Activated T-cell treated with anti-CD3 and anti-CD28 coated beads, Interleukin-2, amount 50 U/mL, for 72 hours (primary cell): ENCODE measurements at places on chromosomes 11 and 22. TPM values are rescaled to one million over a fixed set of nuclear protein-coding genes. Genes with fewer than 3 reads are reported as not detected.

DNA sequence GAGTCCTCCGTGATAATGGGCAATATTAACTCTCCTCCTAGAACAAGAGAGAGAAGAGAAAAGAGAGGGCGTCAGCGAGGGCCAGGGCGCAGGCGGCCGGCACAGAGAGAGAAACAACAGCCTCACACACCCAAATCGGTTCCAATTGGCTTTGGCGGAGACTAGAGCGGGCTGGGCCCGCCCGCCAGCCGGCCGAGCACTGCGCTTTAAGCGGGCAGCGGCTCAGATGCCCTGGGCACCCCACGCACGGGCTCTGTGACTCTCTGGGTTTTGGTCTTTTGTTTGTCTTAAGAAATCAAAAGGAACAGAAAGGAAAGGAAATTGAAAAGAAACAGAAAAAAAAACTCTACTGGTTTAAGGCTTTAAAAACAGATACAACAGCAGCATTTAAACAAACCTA is 17.0 kb downstream of the SLC22A12 start:
- no peak for DNase-seq
- no peaks in the 10 kb centered on the region for H3K27me3 ChIP-seq
- no peak overlapping the region for H3K27ac ChIP-seq
- peaks cover 13% of the 10 kb centered on the region for H3K4me1 ChIP-seq
- no peaks in the 10 kb centered on the region for H3K36me3 ChIP-seq
- no peak overlapping the region for H3K4me3 ChIP-seq

GRCh38 chr11:103453915-103454709 is 344.9 kb downstream of the DYNC2H1 start:
- no peaks in the 10 kb centered on the region for H3K4me1 ChIP-seq
- H3K4me3 ChIP-seq, result no peak overlapping the region
- no peak for DNase-seq
- H3K36me3 ChIP-seq, result no peaks in the 10 kb centered on the region

DNA sequence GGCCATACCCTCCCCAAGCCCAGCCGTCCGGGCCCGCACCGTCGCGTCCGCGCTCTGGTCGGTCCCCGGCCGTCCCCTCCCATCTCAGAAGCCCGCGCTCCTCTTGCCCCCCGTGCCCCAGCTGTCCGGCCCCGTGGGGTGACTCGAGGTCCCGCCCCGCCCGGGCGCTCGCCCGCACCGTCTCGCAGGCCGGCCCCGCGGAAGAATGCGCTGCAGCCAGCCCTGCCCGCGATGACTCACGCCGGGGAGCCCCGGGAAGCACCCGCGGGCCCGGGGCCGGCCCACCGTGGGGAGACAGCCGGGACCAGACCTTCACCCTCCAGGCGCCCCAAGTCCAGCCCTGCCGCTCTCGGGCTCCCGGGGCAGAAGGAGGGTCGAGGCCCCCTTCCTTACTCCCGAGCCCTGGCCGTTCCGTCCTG is 320 bp upstream of the PHLDA2 start:
- peak overlapping the region; percentile 90 for H3K4me3 ChIP-seq
- H3K27me3 ChIP-seq, result peaks cover 17% of the 10 kb centered on the region
- H3K27ac ChIP-seq, result peak overlapping the region; percentile 56
- peak; percentile 83 for DNase-seq
- no peaks in the 10 kb centered on the region for H3K36me3 ChIP-seq
- peaks cover 48% of the 10 kb centered on the region for H3K4me1 ChIP-seq

DNA sequence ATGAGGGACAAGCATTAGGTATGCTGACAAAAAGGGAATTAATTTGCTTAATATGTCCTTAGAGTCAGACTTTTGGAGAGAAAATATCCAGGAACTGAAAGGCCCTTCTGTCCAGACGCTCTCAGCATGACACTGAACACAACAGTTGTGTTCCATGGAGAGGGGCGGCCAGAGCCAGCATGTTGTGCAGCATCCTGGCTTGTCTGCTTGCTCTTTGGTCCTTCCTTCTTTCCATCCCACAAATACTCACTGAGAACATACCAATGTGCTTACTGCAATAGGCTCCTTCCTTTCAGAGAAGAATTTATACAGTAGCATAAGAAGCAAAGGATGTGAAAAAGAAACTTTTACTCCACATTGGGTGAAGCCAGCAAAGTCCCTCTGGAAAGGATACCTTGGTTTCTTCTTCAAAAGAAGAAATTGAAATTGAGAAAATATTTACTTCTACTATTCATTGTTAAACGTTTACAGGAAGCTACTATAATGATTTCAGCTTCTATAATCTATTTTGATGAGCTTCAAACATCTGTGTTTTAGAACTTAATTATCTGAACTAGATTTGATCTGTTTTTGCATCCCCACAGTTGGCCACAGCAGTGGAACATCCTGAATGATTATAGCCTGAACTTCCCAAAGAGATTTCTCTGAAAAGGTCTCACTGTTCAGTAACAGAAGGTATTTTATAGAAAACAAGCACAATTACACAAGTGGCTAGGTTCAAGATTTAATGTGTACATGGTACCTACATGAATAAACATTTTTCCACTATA is 304.1 kb upstream of the PITPNB start:
- H3K4me1 ChIP-seq, result no peaks in the 10 kb centered on the region
- no peaks in the 10 kb centered on the region for H3K36me3 ChIP-seq
- H3K27ac ChIP-seq, result no peak overlapping the region
- no peak overlapping the region for H3K4me3 ChIP-seq

- peaks cover 49% of the 10 kb centered on the region for H3K4me1 ChIP-seq
- no peaks in the 10 kb centered on the region for H3K36me3 ChIP-seq
- no peaks in the 10 kb centered on the region for H3K27me3 ChIP-seq
- DNase-seq, result no peak
- no peak overlapping the region for H3K4me3 ChIP-seq
These were observed 50.5 kb upstream of the ADA2 start for GRCh38 chr22:17269607-17270261.

- no peak for DNase-seq
- no peaks in the 10 kb centered on the region for H3K27me3 ChIP-seq
- no peak overlapping the region for H3K4me3 ChIP-seq
- peaks cover 3% of the 10 kb centered on the region for H3K36me3 ChIP-seq
- no peak overlapping the region for H3K27ac ChIP-seq
These were observed 6.7 kb upstream of the TAGLN start for GRCh38 chr11:117192401-117192875.

- H3K27me3 ChIP-seq, result peaks cover 27% of the 10 kb centered on the region
- no peak for DNase-seq
- H3K4me1 ChIP-seq, result peaks cover 5% of the 10 kb centered on the region
- no peaks in the 10 kb centered on the region for H3K36me3 ChIP-seq
These were observed 111.2 kb upstream of the FGF3 start for GRCh38 chr11:69930081-69931059.

DNA sequence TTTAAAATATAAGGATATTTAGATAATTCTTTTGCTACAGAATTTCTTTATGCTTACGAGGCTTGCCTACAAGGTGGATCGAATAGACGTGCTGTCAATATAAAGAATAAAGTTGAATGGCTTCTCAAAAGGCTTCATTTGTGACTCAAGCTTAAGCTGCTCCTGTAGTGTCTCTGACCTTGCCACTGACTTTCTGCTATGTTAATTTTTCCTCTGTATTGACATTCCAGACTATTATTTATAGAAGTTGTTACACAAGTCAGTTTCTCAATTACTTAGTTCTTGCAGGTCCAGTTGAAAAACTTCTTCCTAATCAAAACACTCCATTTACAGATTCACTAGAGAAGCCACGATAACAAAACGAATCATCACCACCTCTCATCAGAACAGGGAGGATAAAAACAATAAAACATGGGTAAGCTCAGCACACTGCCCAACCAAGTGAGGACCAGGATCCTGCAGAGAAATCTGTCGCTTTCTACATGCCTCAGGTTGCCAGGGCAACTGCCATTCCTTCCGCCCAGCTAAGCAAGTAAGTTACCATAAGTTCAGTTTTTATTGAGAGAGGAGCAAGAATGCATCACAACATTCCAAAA is 39.0 kb upstream of the CHKA start:
- H3K27ac ChIP-seq, result no peak overlapping the region
- DNase-seq, result no peak
- H3K36me3 ChIP-seq, result peaks cover 2% of the 10 kb centered on the region
- no peaks in the 10 kb centered on the region for H3K27me3 ChIP-seq

DNA sequence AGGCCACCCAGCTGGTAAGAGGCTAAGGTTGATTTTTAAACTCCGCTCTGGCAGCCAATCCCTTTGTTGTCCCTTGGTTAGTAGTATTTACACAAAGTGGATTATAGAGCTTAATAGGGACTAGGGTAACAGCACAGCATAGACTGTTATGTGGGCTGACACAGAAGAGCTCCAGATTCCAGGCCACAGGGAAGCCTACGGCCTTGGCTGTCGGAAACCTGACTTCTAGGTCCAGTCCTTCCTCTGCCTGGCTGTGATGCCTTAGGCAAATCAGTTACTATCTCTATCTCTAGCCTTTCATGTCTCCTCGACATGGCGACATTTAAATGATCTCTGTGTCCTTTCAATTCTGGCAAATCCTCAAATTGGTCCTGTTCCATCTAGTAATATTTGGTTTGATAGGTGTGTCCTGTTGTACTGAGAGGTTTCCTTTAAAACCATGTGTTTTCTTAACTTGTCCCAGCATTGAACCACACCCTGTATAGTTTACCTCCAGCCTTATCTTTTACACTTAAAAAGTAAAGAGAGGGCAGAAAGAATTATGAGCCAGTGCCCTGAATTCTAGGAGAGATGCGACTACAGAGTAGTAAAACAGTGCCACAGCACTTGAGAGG is 4.2 kb downstream of the MMP1 start:
- H3K36me3 ChIP-seq, result no peaks in the 10 kb centered on the region
- peaks cover 5% of the 10 kb centered on the region for H3K4me1 ChIP-seq
- H3K27ac ChIP-seq, result no peak overlapping the region
- no peak for DNase-seq
- H3K4me3 ChIP-seq, result no peak overlapping the region
- H3K27me3 ChIP-seq, result peaks cover 2% of the 10 kb centered on the region

Gene KRTAP5-8
- total RNA-seq, result not detected

Gene UCP3
- total RNA-seq, result 3.7 TPM

Gene GGT5
- total RNA-seq, result 0.37 TPM

Gene ZDHHC8
- 47.6 TPM for total RNA-seq

Gene CHRNA10
- total RNA-seq, result 1.9 TPM

Gene SCN3B
- not detected for total RNA-seq
